Endodermal cell (in vitro differentiated cells): ENCODE measurements at places on chromosomes 1 and 21. TPM values are rescaled to one million over a fixed set of nuclear protein-coding genes. Genes with fewer than 3 reads are reported as not detected.

DNA sequence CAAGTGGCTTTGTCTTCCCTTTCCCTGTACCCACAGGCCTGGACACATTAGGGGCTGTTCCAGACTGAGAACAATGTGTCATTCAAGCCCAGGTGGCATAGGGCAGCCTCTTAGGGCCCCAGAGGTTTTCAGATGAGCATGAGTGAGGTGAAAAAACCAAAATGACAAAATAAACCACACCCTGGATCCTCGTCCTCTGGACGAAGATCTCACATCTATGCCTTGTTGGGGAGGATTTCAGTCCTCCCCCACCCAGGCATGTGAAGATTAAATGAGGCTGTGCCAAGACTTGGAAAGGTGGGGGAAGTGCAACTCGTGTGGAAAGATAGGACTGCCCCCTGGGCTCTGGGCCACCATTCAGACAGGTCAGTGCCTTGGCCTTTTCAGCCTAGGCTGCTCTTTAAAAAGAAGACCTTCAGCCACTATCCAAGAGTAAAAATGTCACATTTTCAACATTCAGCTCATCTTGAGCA lies 32.8 kb upstream of the IL19 start:
- no peaks in the 10 kb centered on the region for H3K27me3 ChIP-seq
- peaks cover 11% of the 10 kb centered on the region for H3K36me3 ChIP-seq
- DNase-seq, result no peak
- H3K27ac ChIP-seq, result no peak overlapping the region
- no peak overlapping the region for H3K4me3 ChIP-seq
- H3K4me1 ChIP-seq, result peaks cover 3% of the 10 kb centered on the region

GRCh38 chr1:165376811-165377311 lies 20.3 kb upstream of the LMX1A start:
- DNase-seq, result no peak
- H3K27me3 ChIP-seq, result peaks cover 32% of the 10 kb centered on the region
- no peak overlapping the region for H3K27ac ChIP-seq

- H3K4me3 ChIP-seq, result no peak overlapping the region
- no peaks in the 10 kb centered on the region for H3K36me3 ChIP-seq
- no peak overlapping the region for H3K27ac ChIP-seq
- no peak for DNase-seq
- peaks cover 31% of the 10 kb centered on the region for H3K4me1 ChIP-seq
Observed at GRCh38 chr1:234960722-234961455, 167.7 kb downstream of the TOMM20 start.

CEP170 gene
- total RNA-seq, result 88.6 to 99.8 TPM (median 99.0 TPM) in 3 replicates
